ENCODE measurements at places on chromosomes 11 and 22.

DNA sequence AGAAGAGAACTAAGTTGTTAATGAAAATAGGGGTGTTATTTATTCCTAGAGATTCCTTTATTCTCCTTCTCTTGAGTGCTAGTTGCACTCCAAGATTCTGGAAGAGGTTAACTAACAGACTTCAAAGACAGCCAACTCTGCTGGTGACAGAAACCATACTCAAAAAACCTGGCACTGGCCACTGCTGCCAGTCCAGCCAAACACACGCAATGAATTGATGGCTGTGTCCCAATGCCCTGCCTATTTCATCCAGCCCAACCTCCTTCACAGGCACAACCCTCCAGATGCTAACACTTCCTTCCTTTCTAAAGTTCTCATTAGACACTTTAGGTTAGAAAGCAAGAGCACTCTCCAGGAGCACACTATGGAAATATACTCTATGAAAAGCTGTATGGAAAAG lies 150.8 kb upstream of the C11orf58 start:
- no peak for DNase-seq

DNA sequence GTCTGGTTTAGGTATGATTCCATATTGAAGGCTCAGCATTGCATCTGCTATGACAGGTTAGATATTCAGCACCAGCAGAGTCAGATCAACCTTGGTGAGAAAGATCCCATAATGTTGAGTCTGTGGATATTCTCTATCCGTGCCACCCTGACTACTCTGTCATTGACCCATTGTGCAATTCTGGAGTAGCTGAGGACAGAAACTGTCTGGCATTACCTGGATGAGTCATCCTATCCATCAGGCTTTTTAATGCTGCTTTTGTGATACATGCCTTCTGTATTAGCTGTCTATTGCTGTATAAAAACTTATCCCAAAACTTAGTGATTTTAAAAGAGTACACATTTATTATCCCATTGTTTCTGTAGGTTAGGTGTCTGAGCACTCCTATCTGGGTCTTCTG lies 189.1 kb upstream of the FAT3 start:
- DNase-seq, result peak; percentile 84

GRCh38 chr11:122963961-122964360 lies 17.7 kb downstream of the BSX start:
- peak; percentile 65 for DNase-seq

GRCh38 chr11:33709466-33709865 lies 8.8 kb upstream of the C11orf91 start:
- no peak for DNase-seq

GRCh38 chr11:35566181-35566580 lies 40.8 kb upstream of the PAMR1 start:
- DNase-seq, result no peak

DNA sequence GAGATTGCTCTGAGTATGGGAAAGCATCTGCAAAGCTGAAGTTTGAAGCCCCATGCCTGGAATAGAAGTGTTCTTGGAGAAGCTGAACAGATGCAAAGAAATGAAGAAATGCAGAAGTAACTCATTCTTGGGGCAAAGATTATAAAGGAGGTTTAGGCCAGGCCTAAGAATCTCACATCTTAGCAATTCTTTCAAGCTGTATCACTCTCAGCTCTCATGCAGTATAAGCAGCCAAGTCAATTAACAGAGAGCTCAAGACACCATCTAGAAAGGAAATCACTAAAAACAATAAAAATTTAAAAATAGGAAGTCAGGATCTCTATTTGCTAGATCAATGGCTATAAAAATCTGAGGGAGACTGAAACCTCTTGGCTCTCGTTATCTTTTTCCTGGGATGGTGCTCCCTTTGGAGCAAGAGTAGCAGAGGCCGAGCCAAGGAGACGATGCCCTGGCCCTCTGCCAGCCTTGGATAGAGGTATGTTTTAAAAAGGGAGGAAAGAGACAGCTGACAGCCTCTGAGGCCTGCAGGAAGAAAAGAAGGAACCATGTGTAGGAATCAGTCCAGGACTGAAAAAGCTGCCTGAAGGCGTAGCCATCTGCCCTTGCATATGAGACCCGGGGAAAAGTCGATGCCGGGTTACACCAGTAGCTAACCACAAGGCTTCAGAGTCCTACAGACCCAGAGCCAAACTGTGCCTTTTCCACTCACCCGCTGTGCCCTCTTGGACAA lies 229.8 kb downstream of the BLID start:
- DNase-seq, result no peak

DNA sequence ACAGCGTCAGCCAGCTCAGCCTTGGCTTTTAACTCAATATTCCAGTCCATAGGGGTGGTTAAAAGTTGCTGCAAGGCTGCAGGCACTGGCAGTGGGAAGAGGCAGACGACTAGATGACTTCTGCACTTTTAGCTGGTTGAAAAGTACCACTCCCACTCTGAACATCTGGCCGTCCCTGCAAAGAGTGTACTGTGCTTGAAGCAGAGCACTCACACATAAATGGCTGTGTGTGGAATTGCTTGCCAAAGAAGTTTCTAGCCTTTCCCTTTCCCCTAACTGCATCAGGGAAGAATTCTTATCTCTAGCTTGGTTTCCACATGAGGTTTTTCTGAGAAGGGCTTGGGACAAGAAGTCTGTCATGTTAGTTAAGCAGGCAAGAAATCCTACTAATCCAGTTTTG lies 5.1 kb upstream of the PHLDB1 start:
- no peak for DNase-seq

DNA sequence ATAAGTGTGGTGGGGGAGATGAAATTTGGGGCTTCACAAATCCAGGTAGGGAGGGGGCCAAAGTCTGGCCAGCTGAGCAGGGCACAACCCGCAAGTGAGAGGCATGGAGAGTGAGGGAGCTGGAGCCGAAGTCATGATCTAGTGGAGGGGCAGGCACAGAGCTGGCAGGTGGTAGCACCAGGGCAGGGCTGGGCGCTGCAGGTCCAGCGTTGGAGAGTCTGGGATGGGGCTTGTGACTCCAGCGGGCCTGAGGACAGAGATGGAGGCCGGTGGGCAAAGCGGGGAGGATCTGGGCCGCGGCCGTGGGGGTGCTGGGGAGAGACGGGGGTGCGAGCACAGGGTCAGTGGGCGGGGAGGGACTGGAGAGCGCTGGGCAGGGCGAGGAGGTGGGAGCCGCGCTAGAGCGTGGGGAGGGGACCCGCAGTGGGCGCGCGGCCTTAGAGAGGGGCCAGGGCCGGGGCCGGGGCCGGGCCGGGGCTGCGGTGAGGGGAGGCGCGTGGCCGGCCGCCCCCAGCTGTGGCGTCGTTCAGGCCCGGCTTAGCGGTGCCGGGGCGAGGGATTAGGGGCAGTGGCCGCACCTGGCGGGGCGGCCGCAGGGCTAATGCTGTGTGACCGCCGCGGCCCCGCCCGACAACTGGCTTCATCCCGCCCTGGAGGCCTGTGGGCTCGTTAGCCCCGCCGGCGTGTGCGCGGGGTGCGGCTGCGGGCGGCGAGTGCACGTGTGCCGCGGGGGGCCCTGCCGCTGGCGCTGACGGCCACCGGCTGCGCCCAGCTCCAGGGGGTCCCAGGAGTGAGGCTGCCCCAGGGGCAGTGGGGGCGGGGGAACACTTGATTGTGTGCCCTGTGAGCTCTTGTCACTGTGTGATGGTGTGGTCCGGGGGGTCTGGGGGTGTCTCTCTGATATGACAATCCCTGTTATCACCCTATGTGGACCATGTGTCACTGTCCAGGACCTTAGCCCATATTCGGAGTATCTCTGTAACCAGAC lies 23.6 kb upstream of the MYOD1 start:
- no peak for DNase-seq

DNA sequence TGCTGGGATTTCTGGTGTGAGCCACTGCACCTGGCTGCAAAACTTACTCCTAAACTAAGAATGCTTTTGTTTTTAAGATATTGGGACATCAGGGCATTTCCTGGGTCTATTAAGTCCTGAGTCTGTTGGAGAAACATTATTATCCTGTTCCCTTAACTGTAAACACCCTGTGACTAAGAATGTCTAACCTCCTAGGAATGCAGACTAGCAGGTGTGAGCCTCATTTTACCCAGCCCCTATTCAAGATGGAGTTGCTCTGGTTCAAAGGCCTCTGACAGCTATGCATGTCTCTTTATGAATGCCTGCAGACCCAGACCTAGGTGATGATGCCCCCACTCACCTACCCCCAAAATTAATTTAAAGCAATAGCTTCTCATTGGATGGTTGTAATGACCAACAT lies 46.2 kb downstream of the DEPDC5 start:
- DNase-seq, result peak; percentile 96
